Activated naive CD4-positive, alpha-beta T cell (primary cell): ENCODE measurements at places on chromosomes 7 and 10.
A peak's percentile ranks its signal among the peaks of the same experiment; 100 is the strongest.

GRCh38 chr10:132626761-132627665, 89.4 kb downstream of the INPP5A start:
- no peak for DNase-seq

DNA sequence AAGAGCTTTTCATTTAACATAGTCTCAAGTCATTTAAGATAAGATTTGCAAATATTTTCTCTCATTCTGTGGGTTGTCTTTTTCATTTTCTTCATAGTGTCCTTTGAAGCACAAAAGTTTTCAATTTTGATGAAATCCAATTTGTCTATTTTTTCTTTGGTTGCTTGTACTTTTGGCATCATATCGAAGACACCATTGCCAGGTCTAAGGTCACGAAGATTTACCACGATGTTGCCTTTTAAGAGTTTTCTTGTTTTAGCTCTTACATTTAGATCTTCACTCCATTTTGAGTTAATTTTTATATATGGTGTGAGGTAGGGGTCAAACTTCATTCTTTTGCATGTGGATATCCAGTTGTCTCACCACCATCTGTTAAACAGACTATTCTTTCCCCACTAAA, 34.7 kb downstream of the TMEM270 start:
- DNase-seq: no peak

DNA sequence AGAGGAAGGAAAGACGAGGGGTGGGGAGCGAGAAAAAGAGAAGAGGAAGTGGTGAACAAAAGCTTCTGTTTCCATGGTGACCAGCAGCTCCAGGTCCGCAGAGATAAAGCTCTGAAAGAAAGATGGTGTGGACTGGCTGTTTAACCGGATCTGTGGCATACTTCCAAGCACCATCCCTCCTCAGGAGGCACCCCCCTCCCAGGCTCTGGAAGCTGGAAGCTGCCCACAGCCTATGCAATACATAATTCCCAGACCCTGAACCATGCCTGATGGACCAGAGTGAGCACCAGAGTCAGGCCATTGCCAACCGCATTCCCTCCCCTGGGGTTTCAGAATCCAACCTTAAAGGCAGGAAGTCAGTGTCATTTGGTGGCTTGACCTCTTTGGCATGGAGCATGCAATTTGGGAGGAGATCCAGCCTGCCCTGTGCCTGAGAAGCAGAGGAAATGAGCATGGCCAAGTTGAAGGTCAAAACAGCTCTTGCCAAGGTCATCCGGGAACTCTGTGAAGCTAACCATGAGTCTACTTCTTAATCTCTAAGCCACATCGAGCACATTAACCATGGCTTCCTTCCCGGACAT, 22.2 kb upstream of the CPXM2 start:
- DNase-seq: no peak

DNA sequence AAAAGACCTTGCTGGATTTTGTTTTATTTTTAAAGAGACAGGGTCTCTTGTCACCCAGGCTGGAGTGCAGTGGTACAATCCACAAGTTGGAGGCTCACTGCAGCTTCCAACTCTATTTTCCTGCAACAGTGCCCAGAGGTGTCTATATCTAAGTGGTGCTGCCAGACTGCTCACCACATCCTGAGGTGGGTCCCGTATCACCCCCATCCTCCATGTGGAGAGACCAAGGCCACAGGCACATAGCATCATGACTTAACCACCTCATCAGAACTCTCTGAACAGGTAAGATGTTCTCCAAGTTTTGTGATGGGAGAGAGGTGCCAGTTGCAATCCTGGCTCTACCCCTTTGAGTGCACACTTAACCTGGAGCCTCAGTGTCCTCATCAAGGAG, 98.2 kb downstream of the RNF216 start:
- DNase-seq: no peak

DNA sequence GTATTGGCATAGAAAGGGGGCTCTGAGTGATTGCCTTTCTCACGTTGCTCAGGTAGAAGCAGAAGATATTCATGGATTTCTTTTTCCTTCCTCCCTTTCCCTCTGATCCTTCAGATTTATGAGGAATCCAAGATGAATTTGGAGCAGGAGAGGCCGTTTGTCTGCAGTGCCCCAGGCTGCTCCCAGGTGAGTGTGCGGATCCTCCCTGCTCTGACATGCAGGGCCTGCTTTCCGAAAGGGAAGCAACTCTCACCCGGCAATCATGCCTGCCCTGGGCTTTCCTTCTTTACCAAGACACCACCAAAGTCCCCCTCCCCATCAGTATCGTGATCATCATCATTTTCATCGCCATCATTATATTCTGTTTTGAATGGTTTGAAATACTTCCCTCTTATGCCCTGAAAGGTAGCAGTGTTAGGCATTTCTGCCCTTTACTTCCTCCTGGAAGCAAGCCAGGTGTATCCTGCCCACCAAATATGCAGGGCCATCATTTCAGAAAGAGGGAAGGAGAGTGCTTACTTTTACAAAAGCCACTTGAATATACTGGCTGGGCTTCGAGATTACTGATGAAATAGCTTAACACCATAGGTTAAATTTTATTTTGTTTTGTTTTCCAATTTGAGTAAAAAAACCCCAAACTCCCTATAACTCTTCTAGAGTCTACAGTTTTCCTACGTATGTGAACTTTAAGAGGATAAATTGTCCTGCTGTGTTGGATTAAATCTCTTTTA, 75.9 kb downstream of the CREB5 start:
- no peak for DNase-seq

DNA sequence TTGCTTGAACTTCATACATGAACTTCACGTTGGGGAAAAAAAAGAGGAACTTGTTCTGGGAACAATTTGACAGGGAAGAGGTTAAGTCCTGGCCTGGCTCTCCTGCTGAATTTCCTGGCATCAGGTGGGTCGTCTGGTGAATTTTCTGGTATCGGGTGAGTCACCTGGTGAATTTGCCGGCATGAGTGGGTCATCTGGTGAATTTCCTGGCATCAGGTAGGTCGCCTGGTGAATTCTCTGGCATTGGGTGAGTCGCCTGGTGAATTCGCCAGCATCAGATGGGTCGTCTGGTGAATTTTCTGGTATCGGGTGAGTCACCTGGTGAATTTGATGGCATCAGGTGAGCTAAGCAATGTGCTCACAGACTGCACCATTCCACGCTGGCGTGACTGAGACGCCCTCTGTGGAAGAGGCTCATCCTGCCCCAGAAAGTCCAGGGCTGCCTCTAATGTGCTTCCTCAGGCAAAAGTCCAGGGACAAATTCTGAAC, 255.4 kb downstream of the TCERG1L start:
- no peak for DNase-seq

- no peak for DNase-seq
These were observed 254.6 kb downstream of the TNS3 start for GRCh38 chr7:47327346-47327697.

- no peak for DNase-seq
These were observed 26.0 kb downstream of the GSDME start for GRCh38 chr7:24731313-24731712.

DNA sequence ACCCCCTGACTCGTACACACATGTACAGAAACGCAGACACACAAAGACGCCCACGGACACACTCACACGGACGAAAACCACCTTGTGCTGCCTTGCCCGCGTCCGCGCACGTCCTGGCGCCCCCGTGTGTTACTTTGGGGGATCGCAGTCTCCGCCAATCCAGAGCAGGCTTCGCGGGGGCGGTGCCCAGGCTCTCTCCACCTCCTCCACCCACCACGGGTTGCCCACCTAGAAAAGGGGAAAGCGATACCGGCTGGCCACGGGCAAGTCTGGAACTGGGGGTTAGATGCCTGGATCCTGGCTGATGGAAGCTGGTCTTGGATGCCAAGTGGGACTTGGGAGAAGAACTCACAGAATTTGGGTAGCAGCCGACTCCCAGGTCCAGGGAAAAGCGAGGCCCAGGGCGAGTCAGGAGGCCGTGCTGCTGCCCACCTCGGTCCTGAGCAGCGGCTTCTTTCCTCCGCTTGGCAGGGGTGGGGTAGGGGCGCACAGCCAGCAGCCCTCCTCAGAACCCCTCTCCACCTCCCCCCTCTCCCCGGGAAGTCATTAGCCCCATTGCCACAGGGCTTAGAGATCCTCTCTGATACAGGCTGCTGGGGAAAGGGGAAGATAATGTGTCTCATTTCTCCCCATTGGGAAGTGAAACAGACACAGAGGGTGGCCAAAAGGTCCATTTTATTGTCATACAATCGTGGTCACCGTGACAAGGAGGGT, 4.6 kb upstream of the VGF start:
- DNase-seq: peak; percentile 56

DNA sequence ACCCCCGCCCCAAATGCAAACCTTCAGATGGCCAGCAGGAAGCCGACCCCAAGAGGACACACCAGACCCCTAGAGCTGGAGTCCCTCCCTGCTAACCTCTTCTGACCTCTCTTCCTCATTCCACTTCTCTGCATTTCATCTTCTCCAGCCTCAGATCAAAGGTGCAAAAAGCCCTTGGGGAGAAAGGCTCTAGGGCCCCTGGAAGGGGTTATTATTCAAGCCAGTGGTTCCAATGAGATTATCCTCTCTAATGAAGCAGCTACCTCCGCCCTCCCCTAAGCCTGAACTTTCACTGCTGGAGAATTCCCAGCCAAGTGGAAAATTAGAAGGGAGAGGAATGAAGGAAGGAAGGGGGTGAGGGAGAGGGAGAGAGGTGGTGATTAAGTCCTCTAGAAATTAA, 343.9 kb downstream of the PLXNA4 start:
- no peak for DNase-seq

- DNase-seq: no peak
These were observed 283.8 kb upstream of the C7orf33 start for GRCh38 chr7:148306759-148307158.

DNA sequence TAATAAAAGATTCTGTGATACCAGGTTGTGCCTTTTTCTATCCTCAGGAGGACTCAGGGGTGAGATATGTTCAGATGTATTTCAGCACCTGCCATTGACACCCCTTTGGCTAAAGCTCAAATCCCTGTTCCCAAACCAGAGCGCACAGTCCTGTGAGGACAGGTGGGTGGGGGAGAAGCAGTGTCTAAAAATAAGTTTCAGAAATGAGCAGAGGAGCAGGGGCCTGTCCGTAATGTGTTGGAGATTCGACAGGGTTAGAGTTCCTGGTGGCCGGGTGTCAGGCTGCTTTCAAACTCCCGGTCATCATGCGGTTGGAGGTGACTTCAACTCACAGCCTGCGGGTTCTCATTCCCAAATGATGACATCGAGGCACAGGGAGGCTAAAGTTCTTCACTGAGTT, 211.5 kb downstream of the KLF6 start:
- DNase-seq: no peak

DNA sequence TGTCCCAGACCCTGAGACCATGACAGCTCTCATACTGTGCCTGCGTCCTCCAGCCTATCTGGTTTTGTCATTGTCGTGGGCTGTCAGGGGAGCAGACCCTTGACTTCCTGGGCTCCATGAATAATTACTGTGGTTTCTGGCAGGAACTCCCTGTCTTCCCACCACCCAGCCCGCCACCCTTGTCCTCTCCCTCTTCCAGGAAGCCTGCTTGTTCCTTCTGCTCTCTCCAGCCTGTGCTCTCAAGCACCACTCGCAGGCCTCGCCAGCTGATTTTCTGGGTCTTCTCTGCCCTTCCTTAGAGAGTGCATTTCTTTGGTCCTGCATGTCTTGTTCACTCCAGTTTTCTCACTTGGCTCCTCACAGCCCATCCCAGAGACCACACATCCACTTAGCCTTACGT, 224.5 kb upstream of the INHBA start:
- no peak for DNase-seq

DNA sequence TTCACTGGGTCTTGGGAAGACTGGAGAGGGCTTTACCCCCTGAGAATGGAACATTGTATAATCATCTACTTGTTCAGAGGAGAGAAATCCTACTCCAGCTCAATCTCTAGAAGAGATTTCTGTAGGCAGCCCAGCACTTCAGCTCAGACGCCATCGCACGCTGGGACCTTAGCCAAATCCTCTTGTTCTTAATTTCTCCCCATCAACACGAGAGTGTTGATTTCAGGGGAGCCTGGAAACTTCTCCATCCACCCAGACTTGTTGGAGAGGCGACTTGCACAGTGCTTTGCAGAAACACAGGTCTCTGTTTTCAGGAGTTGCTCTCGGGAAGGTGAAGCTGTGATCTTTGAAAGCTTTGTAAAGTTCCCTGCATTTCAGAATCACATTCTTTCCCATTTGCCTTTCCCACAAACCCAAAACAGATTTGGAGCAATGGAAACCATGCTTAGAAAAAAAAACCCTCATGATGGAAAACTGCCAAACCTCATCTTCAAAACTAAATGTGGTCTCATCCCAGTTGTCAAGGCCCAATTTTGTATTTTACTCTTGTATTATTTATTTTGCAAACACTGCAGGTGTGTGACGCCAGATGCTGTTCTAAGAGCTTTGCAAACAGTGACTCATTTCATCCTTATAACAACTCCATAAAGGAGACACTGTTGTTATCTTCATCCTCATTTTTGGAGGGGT, 60.9 kb downstream of the CALML3 start:
- no peak for DNase-seq

- no peak for DNase-seq
These were observed 90.6 kb upstream of the SEMA3E start for GRCh38 chr7:83739527-83739926.

DNA sequence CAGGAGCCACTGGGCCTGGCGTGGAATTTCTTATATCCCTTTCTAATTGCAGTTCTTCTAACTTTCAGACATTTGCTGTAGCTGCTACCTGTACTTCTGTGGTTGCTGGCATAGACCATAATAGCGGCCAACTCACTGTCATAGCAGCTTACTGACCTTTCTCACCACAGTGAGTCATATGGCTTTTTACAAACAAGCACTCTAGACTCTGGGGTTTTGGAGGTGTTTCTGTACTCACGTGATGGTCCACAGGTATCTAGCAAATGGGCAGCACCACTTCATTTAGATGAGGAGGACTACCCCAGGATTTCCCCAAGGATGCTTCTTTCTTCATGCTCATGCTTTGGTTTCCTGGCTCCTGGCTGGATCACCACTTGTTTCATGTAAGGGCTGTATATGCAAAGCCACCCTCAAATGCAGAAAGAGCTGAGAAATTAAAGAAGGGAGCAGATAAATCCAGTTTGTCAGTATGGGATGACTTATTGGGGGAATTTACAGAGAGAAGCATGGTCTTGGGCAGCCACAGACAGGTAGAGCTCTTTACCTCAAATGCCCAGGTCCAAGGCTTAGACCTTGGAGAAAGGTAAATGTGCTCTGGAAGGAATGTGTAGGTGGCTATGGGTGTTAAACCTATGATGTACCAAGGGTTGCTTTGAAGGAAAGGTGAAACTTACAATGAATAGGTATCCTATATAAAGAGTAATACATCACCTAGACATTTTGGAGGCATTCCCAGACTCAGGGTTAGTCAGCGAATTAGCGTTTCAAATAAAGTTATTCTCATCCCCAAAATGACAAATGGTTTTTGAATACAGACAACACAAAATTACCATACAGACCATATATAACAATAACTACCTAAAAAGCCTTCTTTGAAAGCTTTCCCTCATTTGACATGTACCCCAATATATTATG, 15.9 kb upstream of the SLC25A16 start:
- no peak for DNase-seq

DNA sequence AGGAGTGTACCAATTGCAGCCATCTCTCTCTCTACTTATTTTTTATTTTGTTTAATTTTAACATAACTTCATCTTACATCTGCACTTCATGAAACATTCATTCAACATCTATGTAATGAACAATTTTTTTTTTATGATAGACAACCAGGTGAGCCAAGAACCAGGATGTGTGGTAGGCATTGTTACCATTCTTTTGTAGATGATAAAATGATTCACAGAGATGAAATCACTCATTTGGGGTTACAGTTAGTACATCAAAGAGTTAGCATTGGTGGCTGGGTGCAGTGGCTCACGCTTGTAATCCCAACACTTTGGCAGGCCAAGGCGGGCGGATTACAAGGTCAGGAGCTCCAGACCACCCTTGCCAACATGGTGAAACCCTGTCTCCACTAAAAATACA, 127.8 kb downstream of the HDAC9 start:
- DNase-seq: no peak

GRCh38 chr7:37349979-37350590, 98.6 kb downstream of the ELMO1 start:
- DNase-seq: no peak
